ENCODE measurements at places on chromosomes 4 and X.

DNA sequence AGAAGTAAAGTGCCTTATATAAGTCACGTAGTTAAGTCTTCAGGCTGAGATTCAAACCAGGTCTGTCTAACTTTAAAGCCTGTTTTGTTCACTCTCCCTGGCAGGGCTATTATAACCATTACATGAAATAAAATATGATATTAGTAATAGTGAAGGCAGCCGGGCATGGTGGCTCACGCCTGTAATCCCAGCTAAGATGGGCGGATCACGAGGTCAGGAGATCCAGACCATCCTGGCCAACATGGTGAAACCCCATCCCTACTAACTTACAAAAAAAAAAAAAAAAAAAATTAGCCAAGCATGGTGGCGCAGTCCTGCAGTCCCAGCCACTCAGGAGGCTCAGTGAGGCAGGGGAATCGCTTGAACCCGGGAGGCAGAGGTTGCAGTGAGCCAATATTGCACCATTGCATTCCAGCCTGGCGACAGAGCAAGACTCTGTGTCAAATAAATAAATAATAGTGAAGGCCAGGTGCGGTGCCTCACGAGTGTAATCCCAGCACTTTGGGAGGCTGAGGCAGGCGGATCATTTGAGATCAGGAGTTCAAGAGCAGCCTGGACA, 22.1 kb upstream of the SOWAHD start:
- DNase-seq, result no peak

DNA sequence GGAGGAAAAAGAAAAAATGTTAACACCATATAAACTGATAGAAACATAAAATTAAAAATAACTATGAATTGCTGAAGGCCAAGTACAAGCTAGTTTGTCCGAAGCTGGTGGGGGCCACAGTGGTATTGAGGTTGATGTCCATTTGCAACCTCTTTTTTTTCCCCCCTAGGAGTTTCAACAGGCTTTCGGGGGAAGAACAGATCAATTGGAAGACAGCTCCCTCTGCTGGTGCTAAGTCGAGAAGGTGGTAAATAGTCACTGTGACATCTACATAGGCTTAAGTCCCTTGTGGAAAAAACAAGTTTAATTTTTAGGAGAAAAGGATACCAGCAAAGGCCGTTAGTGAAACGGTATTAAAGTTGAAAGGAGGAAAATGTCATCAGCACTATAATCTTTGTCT, 115.7 kb upstream of the ZXDA start:
- DNase-seq, result no peak

GRCh38 chrX:87634361-87634760, 116.8 kb downstream of the KLHL4 start:
- no peak for DNase-seq

GRCh38 chr4:1250921-1251772, 2.2 kb upstream of the CTBP1 start:
- no peak for DNase-seq

GRCh38 chrX:13001961-13002671, 27.2 kb downstream of the TMSB4X start:
- no peak for DNase-seq

- DNase-seq, result no peak
Observed at GRCh38 chr4:187021436-187022205, 298.0 kb upstream of the FAT1 start.

GRCh38 chr4:31366041-31366440, 645.9 kb downstream of the PCDH7 start:
- no peak for DNase-seq

DNA sequence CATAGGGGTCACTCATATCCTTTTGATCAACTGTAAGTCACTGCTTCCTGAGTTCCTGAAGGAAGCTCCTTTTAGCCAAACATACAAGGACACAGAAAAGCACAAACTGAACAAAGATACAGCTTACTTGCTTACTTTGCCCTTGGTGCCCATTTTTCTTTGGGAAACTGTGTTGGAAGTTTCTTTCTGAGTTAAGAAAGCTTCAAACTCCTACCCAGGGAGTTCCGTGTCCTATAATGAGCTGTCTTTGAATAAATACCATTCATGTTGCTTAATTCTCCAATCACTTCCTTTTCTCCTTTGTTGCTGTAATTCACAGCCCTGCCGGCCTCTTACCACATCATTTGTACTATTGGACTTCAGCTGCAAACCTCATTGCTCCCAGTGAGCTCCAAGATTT, at the start of gene ADH4:
TSS of gene ADH4 (minus strand) at position 228 of the 400 bp plus-strand sequence. CDS start at position 153, 75 bp downstream.
- no peak for DNase-seq

DNA sequence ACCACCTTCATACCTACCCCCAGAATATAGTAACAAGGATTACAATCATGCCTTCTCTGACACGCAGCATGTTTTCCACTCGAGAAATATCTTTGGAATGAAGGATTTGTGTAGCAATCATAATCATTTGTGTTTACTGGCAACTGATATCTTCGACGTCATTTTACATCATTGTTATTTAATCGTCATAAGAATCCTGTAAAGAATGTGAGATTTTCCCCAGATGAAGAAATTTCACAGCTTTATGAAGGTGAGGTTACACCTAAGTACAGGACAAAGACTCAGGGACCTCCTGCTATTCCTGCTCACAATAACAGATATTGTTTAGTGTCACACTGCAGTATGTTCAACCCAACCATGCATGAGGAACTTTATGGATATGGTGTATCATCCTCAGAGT, 198.2 kb upstream of the LDB2 start:
- DNase-seq, result no peak

DNA sequence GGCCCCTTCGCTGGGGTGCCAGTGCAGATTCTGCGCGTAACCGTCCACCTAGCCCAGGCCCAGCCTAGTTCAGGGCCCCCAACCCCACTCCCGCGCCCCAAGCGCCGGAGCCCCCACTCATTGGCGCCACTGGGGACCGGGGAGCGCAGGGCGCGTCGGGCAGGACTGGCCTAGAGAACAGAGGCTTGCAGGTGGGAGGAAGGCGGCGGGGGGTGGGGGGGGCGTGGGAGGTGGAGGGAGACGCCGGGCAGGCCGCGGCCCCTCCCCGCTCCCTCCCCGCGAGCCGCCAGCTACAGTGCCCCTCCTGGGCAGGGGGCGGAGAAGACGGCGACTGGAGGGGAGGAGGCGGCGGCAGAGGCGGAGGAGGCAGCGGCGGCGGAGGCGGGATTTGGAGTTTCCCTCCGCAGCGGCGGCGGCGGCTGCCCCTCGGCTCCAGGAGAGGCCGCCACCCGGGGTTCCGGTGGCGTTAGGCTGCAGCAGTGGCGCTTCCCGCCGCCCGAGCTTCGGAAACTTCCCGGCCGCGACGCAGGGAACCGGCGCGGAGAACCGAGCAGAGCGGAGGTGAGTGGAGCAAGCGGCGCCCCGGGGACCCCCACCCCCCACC, 4.8 kb upstream of the DUSP9 start:
- no peak for DNase-seq

GRCh38 chr4:182261651-182262223, 18.5 kb downstream of the TENM3 start:
- DNase-seq, result no peak

GRCh38 chr4:128837679-128838078, 28.2 kb downstream of the JADE1 start:
- DNase-seq, result no peak

GRCh38 chrX:147069926-147070325, 255.4 kb upstream of the CXorf51A start:
- DNase-seq, result no peak

DNA sequence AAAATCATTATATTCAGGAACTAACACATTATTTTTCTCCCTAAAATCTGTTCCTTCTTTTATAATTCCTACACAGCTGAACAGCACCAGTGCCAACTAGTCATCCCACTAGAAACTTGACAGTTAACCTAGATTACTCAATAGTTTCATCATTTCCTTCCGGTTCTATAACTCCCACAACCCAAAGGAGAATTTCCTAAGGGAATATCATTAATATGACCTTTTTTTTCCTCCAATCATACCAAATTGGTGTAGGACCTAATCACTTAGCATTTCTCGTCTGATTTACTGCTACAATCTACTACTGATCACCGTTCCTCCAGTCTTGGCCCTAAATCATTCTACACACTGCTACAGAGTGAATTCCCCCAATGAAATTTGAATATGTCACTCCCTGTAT, 45.9 kb downstream of the WDFY3 start:
- DNase-seq, result peak; percentile 26

DNA sequence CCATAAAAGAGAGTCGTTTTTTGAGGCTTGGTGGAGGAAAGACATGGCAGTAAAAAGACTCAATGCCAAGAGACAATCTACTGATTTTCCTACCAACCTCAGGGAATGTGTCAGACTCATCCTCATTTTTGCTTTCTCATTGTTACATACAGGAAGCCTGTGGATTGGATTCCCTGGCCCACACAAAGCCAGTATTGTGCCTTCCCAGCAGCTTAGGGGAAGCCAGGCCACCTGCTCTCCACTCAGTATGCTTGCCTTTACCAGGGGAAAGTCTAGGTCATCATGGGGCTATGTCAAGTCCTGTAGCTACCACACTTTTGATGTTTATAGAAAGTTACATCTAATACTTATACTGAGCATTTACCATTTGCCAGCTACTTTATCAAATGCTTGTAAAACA, 11.0 kb downstream of the BMX start:
- no peak for DNase-seq

DNA sequence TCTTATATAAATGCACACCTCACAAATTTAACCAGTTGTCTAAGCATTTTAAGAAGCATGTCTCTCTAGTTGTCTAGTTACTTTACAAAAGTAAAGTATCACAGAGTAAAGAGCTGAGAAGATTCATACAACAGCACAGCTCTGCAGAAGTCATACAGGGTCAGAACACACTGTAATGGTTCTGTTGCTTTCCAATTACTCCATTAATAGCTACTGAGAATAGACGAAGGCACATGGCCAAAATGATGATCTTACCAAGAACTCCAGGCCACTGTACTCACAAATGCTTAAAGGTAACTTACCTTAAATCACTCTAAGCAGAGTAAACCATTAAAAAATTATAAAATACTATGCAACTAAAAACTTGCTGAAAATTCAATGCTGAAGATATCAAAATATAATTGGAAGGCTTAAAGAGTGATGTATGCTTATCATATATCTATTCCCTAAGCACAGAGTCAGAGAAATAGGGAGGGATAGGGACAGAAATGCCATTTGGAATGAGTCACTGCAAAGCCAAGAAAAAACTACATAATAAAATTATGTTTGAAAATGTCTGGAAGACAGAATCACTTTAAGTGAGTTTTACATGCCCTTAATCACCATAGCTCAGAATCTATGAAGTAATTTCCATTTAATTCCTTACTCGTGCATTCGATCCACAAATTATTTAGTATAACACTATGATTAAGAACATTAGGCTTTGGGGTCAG, 71.0 kb downstream of the DDX60L start:
- DNase-seq, result no peak

DNA sequence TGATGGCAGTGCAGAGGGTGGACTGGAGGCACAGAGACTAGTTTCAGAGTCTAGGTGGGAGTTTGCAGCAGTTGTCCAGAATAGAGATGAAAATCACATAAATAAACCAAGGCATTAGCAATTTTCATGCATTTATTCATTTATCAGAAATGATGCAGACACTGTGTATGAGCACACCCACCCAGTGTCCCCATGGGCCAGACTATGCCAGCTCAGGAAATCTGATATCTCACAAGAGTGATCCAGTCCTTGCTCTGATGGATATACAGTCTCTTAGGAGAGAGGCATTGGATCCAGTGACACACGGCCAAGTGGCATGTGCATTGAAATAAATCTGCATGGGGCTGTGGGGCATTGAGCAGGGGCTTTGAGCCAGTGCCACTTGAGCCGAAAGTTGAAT, 228.2 kb downstream of the FRMPD4 start:
- DNase-seq, result no peak

- no peak for DNase-seq
Observed at GRCh38 chr4:8240211-8241041, 29.1 kb upstream of the HTRA3 start.

DNA sequence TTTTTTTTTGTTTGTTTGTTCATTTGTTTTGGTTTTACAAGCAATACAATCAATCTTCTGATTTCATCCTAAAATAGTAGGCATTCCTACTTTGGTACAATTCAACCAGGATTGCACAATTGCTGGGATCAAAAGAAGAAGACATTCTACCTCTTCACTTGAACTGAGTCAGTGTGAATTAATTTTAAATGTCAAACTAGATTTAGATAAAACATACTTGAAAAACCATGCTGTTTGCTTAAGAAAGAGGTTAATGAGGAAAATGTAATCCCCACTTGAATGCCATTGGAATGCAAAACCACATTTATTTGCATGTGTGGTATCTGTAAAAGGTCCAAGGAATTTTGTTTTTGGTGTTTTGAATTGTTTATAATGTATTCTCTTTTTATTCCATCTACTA, 40.5 kb downstream of the HAND2 start:
- no peak for DNase-seq

DNA sequence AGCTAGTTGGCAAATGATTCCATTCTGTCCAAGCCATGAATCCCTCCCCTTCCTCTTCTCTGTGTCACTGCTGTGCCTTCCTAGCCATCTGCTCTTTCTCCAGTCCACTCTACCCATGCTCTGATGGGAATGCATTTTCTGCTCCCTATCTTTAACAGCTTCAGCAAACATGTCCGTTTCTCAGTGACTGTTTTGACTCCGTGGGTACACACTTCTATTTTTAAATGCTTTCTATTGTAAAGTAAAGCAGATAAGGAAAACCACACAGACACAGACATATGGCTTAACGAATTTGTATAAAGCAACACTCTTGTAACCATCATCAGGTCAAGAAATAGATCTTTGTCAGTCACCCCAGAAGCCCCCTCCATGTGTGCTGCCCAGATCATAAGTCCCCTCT, 72.4 kb upstream of the KLHL13 start:
- no peak for DNase-seq

GRCh38 chrX:64456828-64457227, 61.6 kb upstream of the MTMR8 start:
- DNase-seq, result no peak

DNA sequence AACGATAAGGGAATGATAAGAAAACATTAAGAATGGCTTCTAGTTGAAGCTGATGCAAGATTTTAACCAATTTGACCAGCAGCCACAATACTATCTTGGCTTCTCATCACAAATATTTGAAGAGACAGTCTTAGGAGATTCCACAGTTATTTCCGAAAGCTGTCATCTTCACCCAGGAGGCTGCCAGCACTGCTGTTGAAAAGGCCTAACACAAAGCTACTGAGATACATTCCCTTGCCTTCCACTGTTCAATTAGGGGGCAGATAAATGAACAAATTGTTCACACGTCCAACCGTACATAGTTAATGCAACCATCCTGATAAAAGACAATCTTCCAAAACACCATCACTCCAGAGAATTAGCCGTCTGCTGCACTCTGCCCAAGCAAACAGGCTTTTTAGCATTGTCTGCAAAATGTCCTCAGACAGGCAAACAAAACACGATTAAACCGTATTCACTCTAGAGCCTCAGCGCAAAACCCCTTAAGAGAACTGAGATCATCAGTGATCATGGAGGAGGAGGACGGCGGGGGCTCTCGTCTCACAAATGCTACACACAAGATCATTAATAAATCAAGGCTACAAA, 189.8 kb upstream of the PSAPL1 start:
- DNase-seq, result no peak

- DNase-seq, result no peak
Observed at GRCh38 chr4:4696530-4696929, 154.7 kb upstream of the STX18 start.
